ENCODE measurements at places on chromosomes 3 and 15.

GRCh38 chr3:120450600-120451271, at the start of gene FSTL1:
Gene FSTL1, minus strand, starts transcription at chr3:120450992. Its CDS starts 246 bp downstream, at chr3:120450746.
- DNase-seq = no peak

GRCh38 chr15:70453238-70453637, 310.1 kb downstream of the UACA start:
- DNase-seq = no peak

DNA sequence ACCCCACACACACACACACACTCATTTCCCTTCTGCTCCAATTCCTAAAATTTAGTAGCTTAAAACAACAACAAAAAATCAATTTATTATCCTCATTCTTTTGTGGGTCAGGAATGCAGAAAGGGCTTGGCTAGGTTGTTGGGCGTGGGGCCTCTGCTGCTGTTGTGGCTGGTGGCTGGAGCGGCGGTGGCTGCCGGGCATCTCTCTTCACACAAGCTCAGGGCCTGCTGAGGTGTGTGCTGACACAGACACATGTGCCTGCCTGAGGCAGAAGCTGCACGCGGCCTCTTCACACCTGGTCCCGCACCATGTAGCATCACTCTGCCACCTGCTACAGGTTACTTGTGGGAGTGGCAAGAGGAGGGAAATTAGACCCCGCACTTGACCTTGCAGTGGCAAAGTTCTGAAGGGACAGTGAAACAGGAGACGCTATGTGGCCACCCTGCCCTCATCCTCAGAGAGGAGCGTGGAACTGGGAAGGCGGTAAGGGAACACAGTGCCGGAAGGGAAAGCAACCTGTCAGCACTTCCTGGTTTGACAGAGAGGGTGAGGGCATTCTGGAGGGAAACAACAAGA, 64.0 kb upstream of the PRR20G start:
- no peak for DNase-seq

DNA sequence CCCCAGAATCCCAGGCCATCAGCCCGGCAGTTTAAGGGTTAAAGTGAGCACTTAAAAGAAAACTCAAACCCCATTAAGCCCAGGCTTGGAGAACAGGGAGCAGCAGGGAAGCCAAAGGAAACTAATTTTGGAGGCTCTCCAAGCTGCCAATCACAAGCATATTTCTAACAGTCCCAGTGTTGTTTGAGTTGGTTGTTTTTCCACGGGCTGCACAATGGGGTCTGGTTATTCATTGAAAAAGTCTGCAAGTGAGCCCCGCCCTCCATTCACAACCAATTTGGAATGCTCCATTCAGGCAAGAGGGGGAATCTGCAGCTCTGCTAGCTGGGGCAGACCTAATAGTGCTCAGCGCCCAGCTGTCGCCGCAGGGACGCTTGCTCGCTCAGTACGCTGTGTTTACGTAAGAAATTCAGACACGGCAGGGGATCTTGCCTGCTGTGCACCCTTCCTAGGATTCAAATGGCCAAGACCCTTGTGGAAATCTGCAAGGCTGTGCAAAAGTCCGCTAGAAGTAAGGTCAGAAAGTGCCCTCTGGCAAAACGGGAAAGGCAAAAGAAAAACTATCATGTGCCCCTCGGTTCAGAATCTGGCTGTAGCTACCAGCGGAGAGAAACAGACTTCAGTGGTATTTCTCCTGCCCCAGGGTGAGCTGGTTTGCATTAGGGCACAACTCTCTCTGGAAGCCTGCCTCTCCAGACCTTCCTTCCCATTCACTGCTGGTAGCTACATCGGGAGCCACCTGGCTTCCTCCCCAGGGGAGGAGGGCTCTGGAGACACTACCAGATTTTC, 11.0 kb downstream of the ETV5 start:
- DNase-seq = no peak

- no peak for DNase-seq
Observed at GRCh38 chr15:26867200-26868007, 542 bp downstream of the GABRA5 start.

- no peak for DNase-seq
Observed at GRCh38 chr15:25436707-25437106, 2.1 kb downstream of the UBE3A start.
